ENCODE measurements at places on chromosomes 16 and 17.
A peak's percentile ranks its signal among the peaks of the same experiment; 100 is the strongest.

DNA sequence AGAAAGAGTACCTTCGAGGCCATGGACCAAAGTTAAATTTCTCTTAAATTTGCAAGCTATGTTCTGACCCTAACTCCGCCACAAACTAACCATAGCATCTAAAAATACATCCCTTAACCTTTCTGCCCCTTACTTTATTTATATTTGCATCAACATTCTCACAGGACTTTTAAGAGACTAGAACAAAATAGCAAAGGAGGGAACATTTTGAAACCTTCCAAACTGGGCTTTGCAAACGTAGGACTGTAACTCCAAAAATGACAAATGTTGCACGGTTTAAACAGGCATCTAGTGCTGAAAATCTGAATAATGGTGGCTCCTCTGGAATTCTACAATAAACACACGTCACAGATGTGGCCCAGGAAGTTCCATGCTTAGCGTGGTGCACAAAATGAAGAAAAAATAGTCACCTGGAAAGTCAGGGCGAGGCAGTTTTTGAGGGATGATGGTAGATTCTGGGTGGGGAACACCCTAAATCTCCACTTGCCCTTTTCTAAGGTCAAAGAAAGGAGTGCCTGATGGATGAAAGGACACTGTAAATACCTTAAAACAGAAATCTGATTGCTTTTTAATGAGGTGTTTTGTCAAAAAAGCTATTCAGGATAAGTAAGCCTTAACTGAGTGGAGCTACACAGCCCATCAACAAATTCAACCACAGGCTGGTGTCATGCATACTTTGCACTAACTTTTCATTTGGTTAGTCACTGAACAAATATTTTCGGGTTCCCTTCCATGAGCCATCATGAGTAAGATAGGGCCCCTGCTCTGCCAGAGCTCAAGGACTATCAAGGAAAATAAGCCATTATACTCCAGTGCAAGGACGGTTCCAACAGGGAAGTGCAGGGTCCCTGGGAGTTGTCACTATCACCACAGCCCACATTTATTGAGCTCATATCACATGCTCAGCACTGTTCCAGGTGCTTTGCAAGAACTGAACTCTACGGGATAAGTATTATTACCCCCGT lies 21.2 kb downstream of the ARHGAP17 start:
- peak; percentile 93 for DNase-seq

- DNase-seq = no peak
Measured at GRCh38 chr16:26316683-26317464, 625.1 kb downstream of the HS3ST4 start.

- DNase-seq = no peak
Measured at GRCh38 chr17:12918142-12918541, 99.7 kb downstream of the ELAC2 start.

DNA sequence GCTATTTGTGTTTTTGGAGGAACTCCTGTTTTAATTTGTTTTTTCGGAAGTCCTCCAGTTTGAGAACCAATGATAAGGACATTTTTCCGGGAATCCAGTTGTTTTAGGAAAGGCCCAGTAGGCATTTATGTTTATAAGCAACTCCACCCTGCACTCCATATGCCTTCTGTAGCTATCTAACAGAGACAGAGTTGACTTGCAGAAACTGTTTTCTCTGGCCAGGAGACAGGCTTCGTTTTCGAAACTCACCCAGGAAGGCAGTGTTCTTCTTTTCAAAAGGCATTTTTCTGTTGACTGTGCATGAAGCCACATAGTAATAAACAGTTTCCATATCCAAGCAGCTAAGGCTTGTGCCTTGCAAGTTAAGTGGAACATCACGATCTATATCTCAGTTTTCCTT lies 587.1 kb downstream of the WWOX start:
- DNase-seq = no peak

DNA sequence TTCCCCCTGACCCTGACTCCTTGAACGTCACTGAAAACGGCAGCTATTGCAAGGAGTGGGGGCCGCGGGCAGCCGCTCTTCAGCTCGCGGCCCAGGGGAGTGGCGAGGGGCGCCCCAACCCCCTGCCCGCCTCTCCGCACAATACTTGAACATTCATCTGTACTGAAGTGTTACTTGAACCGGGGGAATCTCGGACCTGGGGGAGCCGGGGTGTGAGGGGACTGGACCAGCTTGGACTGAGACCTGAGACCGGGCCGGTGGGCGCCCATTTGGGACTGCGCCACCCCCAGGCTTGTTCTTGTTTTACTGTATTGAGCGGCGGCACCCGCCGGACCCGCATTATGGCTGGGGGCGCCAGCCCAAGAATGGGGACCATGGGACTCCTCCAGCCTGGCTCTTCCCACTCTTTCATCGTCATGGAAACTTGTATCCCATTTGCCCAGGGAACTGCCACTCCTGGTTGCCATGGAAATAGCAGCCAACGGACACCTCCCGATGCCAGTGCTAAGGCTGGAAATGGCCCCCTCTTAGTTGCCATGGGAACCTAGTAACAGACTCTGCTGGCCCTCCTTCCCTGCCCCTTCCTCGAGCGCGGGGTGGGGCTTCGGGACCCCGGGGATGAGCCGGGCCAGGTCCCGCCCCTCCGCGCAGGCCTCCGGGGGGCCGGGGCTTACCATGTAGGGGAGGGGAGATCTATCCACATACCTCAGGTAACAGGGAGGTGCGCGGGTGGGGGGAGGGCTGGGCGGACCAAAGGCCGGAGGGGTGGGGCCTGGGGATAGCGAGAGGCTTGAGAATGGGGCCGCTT lies 805 bp upstream of the ORAI3 start:
- peak; percentile 94 for DNase-seq

GRCh38 chr17:7248796-7249195 lies 2.7 kb downstream of the CTDNEP1 start:
- no peak for DNase-seq

GRCh38 chr17:83194186-83194561 lies 114.8 kb downstream of the METRNL start:
- no peak for DNase-seq

DNA sequence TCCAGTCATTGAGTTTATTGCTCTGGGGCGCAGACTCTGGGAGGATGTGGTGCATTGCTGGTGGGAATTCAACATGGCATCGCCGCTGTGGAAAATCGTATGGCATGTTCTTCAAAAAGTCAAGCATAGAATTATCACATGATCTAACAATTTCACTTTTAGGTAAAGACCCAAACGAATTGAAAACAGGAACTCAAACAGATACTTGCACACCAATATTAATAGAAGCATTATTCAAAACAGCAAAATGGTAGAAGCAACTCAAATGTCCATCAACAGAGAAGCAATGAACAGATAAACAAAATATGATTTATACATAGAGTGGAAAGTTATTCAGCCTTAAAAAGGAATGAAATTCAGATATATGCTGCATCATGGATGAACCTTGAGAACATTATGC lies 15.9 kb downstream of the PIK3R6 start:
- DNase-seq = no peak

DNA sequence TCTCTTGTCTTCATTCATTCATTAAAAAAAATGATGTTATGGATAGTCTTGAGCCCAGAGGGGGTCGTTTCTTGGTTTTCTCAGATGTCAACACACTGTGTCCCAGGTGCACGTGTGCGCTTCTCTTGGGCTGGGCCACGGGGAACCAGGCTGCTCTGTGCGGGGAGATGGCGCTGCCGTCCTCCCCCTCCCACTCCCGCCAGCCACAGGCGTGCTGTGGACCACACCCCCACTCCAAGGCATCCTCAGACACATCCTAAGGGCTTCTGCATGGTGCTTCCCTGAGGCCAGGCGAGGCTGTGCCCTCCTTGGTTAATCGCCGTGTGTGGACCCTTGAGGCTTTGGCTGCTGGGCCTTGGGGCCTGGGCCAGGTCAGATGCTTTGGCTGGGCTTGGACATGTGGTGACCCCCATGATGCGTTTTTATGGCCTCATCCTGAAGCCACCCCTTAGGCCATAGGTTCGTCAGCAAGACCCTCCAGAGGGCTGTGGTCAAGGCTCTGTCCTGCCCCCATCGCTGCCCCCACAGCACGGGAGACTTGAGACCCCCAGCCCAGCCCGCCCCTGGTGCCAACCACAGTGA lies 245.7 kb upstream of the CIBAR2 start:
- no peak for DNase-seq

- no peak for DNase-seq
Measured at GRCh38 chr16:86256995-86257394, 253.3 kb upstream of the FOXF1 start.

GRCh38 chr16:85835227-85835751 lies 35.8 kb downstream of the COX4I1 start:
- no peak for DNase-seq

GRCh38 chr17:29369831-29370735 lies 20.1 kb upstream of the TAOK1 start:
- DNase-seq = peak; percentile 79

DNA sequence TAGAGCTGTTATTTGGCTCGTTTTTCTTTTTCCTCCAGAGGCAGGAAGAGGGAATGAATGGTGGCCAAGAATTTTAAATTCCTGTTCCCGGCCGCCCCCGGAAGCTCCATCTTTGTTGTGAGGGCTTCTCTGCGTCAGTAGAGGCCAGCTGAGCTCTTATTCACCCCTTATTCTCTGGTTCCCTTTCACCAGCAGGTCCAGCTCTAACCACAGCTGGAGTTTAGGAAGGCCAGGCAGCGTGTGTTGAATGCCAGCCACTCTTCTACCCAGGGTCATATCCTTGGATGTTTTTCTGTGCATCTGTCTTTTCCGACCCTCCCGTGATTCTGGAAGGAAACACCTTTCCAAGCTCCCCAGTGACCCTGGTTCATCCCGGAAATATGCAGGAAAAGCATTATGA lies 570.5 kb downstream of the WWOX start:
- DNase-seq = peak; percentile 55

DNA sequence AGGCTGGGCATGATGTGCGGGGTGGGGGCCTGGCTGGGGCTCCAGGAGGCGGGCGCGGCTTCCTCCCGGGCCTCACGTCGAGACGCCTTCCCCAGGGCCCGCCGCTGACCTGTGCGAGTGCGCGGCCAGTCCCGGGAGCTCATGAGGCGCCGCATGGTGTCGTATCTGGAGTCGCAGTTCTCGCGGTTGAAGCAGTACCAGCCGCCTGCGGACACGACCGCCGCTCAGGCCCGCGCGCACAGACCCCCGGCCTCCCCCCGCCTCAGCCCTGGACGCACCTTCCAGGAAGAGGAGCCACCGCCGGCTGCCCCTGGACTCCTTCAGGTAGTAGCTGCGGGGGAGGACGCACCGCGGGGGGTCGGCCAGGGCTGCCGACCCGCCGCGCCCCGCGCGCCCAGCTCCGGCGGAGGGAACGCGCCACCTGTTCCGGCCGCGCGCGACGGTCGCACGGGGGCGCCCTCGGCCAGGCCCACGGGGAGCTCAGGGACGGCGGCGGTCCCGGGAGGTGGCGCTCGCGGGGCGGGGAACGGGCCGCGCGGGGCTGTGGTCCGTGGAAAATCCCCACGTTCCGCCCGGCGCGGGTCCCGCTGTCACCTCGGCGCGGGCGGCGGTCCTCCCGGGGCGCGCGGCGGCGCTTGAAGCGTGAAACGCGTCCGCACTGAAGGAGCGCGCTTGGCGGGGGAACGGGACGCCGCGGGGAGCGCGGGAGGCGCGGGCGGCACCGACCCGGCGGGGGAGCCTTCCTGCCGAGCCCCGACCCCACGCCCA lies 1.4 kb downstream of the NOTUM start:
- peak; percentile 25 for DNase-seq

Data from fibroblast of upper back skin (primary cell).